KBM-7 (cell line): ENCODE measurements at places on chromosomes 1 and 21.

- DNase-seq: no peak
Measured at GRCh38 chr1:238296371-238296770, 405.6 kb upstream of the ZP4 start.

GRCh38 chr1:226041419-226041818 is 21.1 kb upstream of the H3-3A start:
- DNase-seq: no peak

GRCh38 chr1:179589509-179589908 is 2.1 kb upstream of the TDRD5 start:
- no peak for DNase-seq

DNA sequence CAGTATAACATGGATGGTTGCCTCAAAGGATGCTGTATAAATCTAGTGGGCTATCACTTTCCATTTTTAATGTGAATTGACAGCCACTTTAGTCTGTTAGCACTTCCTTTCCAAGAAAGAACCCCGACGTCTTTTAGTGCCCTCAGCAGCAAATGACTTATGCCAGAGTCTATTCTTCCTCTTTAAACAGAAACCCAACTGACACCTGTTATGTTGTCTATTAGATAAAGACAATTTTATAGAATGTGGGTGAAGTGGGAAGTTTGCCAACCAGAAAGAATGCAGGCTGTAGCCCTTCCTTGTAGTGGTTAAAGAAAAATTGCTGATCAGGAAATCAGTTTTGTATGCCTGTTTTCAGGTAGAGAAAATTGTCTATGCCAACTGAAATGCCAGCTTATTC is 344.9 kb downstream of the ZNF326 start:
- DNase-seq: peak; percentile 26

GRCh38 chr1:172723251-172723650 is 64.3 kb downstream of the FASLG start:
- DNase-seq: no peak

- DNase-seq: no peak
Measured at GRCh38 chr21:28393279-28393678, 599.4 kb downstream of the LTN1 start.

DNA sequence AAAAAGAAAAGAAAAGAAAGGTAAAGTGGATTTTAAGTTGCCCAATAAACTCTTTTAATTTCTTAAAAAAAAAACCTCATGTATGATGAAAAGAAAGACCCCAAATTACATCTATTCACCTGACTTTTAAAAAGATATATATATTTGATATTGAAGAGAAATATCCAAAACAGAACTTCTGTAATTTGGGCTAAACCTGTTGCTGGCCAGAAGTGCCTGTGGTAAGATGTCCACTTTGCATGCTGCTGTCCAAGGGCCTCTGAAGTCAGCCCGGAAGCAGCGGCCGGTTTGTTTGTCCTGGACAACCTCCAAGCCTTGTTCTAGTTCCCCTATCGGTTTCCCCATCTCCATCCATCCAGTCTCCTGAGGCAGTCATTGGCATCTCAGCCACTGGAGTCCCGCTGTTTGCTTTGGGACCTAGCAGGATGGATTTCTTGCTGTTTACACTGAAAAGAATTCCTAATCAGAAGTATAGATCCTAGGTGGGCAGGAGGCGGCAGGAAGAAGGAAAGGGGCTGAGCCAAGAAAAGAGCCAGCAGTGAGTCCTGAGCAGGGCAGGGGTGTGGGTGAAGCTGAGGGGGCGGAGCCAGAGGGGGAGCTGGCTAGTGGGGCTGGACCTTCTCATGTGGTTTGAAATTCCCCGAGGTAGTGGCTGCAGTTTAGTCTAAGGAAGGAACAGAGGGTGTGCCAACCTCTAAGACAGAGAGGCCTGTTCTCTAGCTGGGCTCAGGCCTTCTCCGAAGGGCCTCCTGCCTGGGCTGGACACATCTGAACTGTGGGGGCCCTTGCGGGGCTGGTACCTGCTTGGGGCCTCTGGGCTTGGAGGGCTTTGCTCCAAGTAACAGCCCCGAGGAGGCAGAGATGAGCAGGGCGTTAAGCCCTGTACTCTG is 3.3 kb downstream of the NCMAP start:
- no peak for DNase-seq

DNA sequence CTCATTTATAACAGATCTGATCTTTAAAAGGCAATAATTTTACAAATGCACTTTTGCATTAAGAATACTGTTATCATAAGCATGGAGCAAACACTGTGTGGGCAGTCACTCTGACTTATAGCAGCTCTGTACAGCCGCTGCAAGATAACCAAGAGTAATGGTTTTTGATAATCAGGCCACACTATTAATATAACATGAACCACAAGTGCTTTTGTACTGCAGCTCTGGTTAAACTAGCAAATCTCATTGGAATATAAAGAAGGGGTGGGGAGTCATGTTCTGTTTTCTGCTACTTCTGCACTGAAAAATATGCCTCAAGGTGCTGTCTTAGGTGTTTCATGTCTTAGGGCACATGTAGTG is 357.4 kb downstream of the LMO4 start:
- DNase-seq: no peak
